NCI-H510A (cell line): ENCODE measurements at places on chromosomes 11 and 22.
A peak's percentile ranks its signal among the peaks of the same experiment; 100 is the strongest.

DNA sequence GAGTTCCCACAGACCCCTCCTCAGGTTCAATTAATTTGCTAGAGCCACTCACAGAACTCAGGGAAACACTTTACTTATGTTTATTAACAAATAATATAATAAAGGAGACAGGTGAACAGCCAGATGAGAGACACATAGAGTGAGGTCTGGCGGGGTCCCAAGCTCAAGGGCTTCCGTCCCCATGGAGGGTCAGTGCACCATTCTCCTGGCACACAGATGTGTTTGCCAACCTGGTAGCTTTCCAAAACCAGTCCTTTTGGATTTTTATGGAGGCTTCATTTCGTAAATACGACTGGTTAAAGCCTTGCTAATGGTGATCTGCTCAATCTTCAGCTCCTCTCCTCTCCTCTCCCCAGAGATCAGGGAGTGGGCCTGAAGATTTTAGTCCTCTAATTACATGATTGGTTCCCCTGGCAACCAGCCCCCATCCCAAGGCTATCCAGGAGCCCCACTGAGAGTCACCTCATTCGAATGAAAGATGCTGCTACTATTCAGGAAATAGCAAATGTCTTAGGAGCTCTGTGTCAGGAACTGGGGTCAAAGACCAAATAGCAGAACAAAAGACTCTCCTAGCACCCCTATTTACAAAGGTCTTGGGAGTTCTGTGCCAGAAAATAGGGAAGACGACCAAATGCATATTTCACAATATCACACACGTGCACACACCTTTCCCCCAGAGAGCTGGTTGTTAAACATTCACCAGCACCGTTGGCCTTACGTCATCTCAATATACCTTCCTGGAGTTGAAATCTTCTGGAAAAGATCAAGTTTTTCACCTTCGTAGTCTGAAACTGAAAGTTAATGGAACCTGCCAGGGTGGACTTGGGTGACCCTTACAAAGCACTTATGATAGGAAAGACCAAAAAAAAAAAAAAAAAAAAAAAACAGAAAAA lies 23.8 kb upstream of the CAPRIN1 start:
- DNase-seq = no peak

DNA sequence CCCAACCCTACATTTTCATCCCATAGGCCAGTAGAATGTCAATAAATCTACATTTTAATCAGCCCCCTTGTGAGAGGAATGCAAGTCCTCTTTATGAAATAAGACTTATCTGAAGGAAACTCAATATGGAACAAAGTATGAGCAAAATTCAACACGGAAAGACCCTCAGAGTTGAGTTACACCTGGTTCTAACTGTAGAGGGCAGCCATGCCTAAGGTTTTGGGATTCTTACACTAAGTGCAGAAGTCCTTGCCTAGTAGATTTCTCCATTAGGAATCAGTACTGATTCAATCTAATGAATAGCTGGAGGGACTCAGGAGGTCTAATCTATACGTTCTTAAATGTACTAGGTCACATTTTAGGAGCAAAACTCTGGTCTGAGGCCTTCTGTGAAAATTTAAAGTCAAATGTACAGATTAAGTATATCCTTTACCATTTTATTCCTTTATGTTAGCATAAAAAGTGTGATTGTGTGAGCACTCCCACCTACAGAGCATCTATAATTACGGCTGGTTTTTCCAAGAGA lies 904.5 kb downstream of the DLG2 start:
- DNase-seq = no peak

DNA sequence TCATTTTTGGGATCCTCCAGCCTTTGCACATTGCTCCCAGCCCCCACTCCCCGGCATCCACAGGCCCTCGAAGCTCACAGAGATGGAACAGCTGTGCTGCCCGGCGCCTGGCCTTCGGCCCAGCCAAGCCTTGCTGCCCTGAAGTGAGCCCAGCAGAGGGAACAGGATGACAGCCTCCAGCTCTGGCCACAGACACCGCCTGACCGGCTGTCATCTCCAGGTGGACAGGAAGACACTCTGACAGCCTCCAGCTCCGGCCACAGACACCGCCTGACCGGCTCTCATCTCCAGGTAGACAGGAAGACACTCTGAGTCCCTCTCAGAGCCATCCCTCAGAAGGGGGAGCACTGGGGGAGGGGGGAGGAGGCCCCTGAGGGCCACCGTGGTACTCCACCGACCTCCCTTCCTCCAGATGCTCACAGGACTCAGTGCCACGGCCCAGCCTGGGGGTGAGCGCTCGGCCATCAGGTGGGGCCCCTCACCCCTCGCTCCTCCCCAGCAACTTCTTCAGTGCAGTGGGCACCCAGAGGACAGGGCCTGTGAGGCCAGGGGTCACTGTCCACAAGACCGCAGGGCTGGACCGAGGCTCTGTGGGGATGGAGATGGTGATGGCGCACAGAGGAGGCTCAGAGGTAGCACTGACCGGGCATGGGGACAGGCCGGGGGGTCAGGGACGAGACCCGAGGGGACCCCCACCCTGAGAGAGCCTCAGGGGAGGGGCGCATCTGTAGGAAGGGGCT lies 58.6 kb downstream of the BRD1 start:
- DNase-seq = no peak

DNA sequence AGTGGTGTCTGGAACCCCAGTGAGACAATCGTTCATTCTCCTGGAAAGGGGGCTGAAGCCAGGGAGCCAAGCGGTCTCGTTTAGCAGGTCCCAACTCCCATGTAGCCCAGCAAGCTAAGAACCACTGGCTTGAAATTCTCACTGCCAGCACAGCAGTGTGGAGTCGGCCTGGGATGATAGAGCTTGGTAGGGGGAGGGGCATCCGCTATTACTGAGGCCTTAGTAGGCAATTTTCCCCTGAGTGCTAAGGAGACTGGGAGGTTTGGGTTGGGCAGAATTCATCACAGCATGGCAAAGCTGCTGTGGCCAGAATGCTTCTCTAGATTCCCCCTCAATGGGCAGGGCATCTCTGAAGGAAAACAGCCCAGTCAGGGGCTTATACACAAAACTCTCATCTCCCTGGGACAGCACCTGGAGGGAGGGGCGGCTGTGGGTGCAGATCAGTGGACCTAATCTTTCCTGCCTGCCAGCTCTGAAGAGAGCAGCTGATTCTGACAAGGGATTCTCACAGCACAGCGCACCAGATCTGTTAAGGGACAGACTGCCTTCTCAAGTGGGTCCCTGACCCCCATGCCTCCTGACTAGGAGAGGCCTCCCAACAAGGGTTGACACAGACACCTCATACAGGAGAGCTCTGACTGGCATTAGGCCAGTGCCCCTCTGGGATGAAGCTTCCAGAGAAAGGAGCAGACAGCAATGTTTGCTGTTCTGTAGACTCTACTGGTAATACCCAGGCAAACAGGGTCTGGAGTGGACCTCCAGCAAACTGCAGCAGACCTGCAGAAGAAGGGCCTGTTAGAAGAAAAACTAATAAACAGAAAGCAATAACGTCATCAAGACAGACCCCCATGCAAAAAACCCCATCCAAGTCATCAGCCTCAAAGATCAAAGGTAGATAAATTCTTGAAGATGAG lies 14.8 kb downstream of the OR52M1 start:
- DNase-seq = no peak

- DNase-seq = no peak
Observed at GRCh38 chr11:116742104-116742503, 30.7 kb downstream of the BUD13 start.

- DNase-seq = peak; percentile 52
Observed at GRCh38 chr11:62602141-62603071, 741 bp upstream of the MTA2 start.

DNA sequence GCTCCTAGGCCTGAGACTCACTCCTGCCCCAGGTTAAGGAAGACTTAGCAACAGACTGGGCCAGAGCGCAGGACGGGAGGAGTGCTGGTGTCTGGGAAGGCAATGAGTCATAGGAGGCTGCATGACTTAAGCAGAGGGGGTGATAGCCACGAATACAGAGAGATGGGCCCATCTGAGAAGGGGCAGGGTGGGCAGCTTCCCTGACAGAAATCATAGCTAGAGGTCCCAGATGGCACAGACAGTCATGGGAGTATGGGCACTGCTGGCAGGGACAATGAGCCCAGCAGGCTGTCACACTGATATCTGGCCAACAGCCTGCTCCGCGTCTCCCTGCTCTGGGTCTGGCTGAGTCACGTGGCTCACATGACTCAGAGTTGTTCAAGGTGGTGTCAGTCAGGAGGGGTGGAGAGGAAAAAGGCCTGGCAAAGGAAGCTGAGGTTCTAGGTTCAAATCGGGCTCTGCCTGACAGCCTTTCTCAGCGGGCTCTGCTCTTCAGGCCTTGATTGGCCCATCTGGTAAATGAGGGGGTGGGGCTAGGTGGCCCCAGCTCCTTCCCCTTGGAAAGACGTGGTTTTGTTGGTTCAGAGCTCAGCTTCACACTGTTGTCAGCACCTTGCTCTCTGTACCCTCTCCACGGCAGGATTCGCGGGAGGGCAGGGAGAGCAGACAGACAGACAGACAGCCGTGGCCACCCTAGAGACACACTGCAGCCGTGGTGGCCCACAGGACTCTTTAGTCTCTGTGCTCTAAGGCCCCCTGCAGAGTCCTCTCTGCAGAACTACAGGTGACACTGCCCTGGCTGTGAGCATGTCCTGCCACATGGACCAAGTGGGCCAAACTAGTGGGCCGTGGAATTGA lies 47.8 kb downstream of the DBX1 start:
- no peak for DNase-seq

GRCh38 chr11:61828379-61828628 lies 204 bp downstream of the FADS2 start:
- DNase-seq = no peak

GRCh38 chr22:31492151-31492550 lies 2.5 kb upstream of the EIF4ENIF1 start:
- no peak for DNase-seq

DNA sequence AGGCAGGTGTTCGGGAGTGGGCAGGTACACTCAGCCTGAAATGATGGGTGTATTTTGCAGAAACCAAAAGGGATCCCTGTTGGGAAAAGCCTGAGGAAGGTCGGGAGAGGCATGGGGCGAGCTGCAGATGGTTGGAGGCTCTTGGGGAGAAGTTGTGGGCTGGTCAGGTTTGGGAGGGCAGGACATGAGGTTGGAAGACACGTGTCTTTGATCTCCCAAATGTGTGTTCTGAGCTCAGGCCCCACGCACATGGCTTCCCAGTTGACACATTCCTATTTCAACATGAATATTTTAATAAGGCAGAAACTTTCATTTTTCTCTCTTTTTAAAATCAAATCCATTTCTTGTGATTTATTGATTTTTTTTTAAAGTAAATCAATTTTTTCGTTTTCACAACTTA lies 1003.3 kb downstream of the TBC1D22A start:
- DNase-seq = no peak

GRCh38 chr11:128187377-128187776 lies 400.0 kb downstream of the ETS1 start:
- no peak for DNase-seq

DNA sequence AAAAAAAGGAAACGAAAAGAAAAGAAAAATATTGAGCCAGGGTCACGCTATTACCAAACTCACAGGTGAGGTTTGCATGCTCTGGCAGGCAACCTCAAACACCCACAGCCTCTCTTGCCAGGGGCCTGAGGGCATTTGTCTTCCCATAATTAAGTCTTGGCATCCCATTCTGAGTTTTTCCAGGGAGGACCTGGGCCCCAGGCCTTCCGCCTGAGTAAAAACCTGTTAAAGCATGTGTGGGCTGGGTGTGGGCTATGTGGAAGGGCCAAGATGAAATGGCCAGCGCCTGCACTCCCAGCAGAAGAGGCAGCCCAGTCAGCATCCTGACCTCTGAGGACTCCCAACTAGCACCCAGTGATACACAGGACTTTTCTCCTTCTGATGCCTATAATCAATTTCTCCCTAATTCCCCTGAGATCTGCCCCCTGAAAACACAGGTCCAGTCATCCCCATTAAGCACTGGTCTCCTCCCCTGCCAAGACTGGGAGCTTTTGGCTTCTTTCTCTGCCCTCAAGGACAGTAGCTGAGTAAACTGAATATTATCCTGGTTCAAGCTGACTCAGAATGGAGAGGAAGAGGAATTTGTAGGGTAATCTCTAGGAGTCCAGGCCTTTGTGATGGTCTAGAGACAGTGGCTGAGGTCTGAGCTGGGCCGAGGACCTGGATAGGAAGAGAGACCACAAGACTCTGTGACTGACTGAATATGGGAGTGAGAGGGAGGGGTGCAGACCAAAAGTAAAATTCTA lies 35.6 kb upstream of the ACER3 start:
- no peak for DNase-seq

- no peak for DNase-seq
Observed at GRCh38 chr22:26064048-26064447, 105.2 kb upstream of the SEZ6L start.

DNA sequence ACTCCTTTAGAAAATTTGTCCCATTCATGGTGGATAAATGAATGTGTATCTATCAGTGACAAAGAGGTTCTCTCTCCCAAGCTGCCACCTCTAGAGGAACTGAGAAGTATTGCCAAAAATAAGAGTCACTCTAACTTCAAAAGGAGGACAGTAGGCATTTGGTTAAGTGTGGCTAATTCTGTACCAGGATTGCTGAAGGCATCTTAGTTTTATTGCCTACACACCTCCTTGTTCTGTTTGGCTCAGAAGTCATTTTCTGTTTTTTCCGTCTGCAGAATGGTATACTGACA lies 189.0 kb upstream of the MPPED2 start:
- no peak for DNase-seq
